ENCODE measurements at places on chromosomes 7 and 10. TPM values are rescaled to one million over a fixed set of nuclear protein-coding genes. Genes with fewer than 3 reads are reported as not detected.
A peak's percentile ranks its signal among the peaks of the same experiment; 100 is the strongest.

The ECHDC3 gene
- total RNA-seq = 57.9 TPM

The ZC3HAV1L gene
- 1.1 TPM for total RNA-seq

The FOXL3 gene
- not detected for total RNA-seq

The BMPER gene
- 2.4 TPM for total RNA-seq

The HOXA4 gene
- total RNA-seq = not detected

The HOXA2 gene
- total RNA-seq = not detected

The TMEM225B gene
- 0.52 TPM for total RNA-seq

The LBX1 gene
- total RNA-seq = not detected

The KCNIP2 gene
- 5.9 TPM for total RNA-seq

The THSD7A gene
- total RNA-seq = 0.69 TPM

The AKR1C1 gene
- total RNA-seq = 1.7 TPM

The VPS41 gene
- 12.3 TPM for total RNA-seq

The ATP6V1F gene
- 93.5 TPM for total RNA-seq

DNA sequence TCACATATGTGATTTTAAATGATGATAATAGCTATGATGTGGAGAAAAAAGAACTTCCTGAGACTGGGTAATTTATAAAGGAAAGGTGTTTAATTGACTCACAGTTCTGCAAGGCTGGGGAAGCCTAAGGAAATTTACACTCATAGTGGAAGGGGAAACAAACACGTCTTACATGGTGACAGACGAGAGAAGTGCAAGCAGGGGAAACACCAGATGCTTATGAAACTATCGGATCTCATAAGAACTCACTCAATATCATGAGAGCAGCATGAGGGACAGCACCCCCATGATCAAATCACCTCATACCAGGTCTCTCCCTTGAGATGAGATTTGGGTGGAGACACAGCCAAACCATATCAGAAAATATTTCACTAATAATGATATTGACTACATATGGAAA, 4.1 kb upstream of the LIPN start:
- DNase-seq = no peak

- no peak for DNase-seq
These were observed 185.8 kb downstream of the HGF start for GRCh38 chr7:81583882-81584533.

DNA sequence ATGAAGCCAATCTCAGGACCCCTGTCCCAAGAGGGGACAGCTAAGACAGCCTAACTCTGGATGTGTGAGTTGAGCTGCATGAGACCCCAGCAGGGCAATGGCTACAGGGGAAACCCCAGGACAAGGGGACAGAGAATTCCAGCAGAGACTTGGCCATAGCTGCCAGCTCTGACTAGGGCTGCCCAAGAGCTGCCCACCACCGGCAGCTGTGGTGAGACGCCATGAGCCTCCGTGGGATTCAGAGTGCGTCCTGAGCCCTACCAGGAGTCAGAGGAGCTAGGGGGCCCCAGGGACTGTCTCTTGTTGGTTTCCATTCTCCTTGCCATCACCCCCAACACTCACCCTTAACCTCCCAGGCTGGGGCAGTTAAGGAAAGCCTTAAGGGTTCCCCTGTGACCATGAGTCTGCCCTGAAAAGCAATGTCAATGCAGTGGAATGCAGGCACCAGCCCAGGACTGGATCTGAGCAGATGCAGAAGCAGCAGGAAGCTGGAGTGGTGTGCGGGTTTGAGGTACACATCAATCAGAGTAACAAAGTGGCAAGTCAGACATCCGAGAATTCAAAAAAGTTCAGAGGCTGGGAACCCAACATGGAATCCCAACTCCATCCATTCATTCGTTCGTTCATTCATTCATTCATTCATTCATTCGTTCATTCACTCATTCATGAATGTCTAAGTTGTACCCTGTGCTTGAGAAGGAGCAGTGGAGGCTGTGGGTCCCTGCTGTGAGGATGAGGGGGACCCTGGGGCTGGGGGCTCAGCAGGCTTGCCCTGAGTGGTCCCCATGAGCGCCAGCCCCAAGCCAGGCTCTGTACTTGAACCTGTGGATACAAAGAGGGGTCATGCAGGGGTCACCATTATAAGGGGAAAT, 52.9 kb downstream of the C10orf120 start:
- no peak for DNase-seq

DNA sequence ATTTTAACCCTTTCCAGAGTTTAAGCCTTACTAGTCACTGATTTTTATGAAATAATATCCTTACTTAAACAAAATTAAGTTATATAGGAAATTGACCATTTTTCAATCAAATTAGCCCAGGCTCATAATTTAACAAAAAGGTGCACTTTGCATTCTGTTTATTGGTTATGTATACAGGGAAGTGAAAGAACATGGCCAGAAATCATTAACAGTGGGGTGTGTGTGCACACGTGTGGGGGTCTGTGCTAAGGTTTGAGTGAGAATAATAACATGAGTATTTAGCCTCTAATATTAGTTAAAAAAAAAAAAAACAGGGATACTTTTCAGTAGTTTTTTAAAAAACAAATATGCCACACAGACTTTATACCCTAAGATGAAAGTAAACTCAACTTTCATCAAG, 510.5 kb upstream of the PFKP start:
- no peak for DNase-seq

DNA sequence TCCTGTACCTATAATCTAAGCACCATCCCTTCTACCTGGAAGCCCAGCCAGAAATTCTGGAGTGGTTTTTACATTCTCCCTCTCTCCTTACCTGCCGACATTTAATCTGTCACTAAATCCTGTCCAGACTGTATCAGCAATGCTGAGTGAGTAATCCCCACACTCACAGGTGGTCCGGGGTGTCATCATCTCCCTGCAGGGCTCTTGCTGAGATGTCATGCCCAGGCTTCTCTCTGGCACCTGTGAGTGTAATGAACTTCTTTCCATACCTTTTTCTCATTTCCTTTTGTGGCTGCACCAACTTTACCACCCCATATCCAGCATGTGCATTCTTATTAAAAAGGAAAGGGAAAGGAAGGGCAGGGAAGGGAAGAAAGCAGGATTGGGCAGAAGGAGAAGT, 355.2 kb downstream of the CCSER2 start:
- DNase-seq = no peak

- DNase-seq = no peak
These were observed 49.4 kb downstream of the FAM171A1 start for GRCh38 chr10:15321431-15322341.

GRCh38 chr10:1003884-1004670, 15.8 kb downstream of the GTPBP4 start:
- DNase-seq = no peak

DNA sequence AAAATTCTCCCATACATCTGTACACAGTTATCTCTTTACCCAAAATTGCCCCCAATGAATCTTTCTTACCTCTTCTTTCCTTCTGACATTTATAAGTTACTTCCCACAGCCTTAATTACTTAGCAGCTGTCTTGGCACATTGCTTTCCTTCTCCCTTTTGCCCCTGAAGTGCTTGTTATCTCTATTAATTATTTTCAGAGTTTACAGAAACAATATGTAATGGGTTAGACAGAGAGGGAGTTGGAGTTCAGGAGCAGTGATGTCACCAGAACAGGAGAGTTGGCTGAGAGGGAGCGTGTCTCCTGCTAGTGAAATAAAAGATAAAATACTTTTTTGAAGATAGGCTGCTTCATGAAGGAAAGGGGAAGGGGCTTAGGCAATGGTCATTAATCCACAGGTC, 57.4 kb downstream of the ITGB8 start:
- DNase-seq = no peak

DNA sequence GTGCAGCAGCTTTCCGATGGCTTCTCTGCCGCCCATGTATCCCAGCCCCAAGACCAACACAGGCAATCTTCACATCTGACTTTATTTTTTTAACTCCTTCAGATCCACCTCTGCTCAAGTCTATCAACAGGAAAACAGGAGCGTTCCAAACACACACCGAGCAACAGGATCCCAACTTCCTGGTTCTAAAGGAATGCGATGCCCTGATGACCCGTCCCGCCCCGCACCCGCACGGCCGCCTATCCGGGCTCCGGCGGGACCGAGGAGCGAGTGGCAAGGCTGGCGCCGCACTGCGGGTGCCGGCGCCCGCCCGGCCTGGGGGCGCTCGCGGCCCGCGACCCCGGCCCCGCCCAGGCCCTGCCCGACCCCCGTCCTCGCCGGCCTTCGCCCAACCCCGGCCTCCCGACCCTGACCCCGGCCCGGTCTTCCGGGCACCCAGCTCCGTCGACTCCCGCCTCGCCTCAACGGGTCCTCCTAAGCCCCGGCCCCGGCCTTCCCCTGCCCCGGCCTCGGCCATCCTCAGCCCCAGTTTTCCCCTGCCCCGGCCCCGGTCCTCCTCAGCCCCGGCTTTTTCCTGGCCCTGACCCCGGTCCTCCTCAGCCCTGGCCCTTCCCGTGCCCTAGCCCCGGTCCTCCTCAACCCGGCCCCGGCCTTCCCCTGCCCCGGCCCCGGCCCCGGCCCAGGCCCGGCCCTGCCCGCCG, 730 bp downstream of the LARP4B start:
- peak; percentile 84 for DNase-seq

DNA sequence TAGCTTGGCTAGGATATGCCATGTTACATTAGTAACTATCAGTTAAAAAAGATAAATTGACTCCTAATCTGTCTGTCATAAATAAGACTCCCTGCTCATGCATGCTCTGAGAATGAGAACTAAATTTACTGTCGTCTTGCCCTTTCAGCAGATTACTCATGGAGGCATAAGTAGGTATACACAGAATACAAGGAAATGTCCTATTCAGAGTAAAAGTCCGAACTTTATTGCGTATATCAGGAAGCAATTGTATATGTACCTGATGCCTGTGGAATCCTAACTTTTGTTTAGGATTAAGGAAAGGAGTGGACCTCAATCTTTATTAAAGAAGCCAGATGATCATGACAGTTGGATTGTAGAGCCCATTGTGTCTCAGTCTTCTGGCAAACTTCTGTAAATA, 118.6 kb downstream of the THSD7A start:
- no peak for DNase-seq

GRCh38 chr7:75915416-75916156, 631 bp downstream of the POR start:
- peak; percentile 69 for DNase-seq

DNA sequence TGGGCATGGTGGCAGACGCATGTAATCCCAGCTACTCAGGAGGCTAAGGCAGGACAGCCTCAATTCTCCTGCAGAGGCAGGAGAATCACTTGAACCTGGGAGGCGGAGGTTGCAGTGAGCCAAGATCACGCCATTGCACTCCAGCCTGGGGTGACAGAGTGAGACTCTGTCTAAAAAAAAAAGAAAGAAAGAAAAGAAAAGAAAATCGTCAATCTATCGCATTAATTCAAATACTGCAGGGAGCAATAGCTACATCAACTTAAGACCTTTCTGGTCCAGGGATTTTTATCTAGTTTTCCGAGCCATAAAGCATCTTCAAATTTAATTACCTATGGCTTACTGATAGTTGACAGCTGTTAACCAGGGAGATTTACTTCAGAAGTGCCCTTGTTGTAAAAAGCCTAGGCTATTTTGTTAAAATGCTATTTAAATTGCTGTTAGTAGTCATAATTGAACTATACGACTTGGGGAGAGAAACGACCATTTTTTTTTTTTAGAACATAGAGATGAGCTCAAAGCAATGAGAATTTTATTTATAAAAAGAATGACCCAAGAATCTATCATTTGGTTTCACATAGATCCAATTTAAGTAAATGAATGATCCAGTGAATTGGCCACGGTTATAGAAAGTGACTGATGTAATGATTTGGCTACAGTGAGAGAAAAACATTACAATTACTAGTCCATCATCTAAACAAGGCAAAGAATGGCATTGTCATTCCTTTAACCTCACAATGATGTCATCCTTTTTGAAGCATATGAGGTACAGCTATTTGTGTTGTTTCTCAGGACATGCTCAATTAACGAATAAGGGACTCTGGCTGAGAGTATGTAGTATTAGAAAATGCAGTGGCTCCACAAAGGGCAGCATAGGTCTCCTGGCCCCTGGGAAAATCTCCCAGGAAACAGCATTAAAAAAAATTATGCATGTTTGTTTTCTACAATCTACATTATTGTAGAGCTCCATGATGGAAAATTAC, 85.3 kb downstream of the SEMA3C start:
- DNase-seq = no peak

GRCh38 chr10:6202684-6203330, at the start of gene PFKFB3:
Gene PFKFB3, plus strand, starts transcription at chr10:6202932. Its CDS starts 329 bp downstream, at chr10:6203261.
- peak; percentile 99 for DNase-seq

GRCh38 chr7:22724861-22725260, 2.1 kb upstream of the IL6 start:
- DNase-seq = no peak

GRCh38 chr10:49363309-49364031, 32.4 kb downstream of the DRGX start:
- DNase-seq = no peak

DNA sequence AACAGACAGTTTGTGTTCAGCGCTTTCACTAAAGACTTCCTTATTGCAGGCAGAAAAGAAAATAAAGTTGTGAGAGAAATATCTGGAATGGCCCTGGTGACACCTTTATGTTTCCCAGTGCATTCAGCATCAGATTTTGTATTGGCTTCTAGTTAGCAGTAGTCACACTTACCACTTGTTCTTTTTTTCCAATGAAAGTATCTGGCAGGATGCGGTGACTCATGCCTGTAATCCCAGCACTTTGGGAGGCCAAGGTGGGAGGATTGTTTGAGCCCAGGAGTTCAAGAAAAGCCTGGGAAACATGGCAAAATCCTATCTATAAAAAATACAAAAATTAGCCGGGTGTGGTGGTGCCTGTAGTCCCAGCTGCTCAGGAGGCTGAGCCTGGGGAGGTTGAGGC, 649.6 kb downstream of the LRMDA start:
- DNase-seq = no peak

- DNase-seq = no peak
These were observed 243.8 kb upstream of the KIAA1217 start for GRCh38 chr10:23965123-23965522.

DNA sequence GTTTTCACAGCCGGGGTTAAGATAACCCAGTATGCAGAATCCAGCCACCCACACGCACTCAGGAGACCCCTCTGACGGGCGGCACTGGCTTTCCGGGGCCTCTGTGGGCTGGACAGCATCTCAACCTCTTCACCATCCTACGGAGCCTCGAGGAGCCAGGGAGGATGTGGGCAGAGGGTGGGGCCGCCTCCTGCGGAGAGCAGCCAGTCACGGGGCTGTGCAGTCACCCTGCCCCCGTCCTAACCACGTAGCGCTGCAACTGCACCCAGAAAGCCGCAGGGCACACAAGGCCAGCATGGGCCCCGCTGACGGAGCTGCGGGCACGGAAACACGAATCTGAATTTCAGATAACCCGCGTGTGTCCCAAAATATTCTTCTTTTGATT, 270.3 kb downstream of the ELFN1 start:
- no peak for DNase-seq

DNA sequence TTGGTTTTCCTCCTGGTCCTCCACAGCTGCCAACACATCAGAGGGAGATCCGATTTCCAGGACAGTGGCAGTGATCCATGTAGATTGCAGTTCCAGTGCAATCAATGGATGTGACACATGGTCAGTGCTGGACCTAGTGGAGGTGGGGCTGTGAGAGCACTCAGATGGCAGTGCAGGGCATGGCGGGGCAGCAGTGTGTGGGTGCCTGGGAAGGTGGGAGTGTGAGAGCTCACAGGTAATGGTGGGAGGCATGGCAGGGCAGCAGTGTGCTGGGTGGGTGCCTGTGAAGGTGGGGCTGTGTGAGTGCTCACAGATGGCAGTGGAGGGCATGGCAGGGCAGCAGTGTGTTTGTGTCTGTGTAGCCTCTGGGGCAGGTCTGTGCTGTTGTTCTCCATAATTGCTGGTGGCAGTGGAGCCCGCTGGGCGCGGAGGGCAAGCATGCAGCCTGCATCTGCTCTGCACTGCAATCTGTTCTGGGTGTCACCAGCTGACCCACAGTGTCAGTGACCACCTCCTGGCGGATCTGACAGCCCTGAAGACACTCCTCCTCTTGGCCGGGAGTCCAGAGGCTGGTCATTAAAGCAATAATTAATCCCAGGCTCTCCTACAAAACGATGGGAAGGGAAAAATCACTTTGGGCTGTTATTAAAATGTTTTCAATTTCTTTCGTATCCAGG, 8.6 kb upstream of the ADARB2 start:
- DNase-seq = no peak

Data from H7 (cell line).